ENCODE measurements at places on chromosomes 13 and 19.

DNA sequence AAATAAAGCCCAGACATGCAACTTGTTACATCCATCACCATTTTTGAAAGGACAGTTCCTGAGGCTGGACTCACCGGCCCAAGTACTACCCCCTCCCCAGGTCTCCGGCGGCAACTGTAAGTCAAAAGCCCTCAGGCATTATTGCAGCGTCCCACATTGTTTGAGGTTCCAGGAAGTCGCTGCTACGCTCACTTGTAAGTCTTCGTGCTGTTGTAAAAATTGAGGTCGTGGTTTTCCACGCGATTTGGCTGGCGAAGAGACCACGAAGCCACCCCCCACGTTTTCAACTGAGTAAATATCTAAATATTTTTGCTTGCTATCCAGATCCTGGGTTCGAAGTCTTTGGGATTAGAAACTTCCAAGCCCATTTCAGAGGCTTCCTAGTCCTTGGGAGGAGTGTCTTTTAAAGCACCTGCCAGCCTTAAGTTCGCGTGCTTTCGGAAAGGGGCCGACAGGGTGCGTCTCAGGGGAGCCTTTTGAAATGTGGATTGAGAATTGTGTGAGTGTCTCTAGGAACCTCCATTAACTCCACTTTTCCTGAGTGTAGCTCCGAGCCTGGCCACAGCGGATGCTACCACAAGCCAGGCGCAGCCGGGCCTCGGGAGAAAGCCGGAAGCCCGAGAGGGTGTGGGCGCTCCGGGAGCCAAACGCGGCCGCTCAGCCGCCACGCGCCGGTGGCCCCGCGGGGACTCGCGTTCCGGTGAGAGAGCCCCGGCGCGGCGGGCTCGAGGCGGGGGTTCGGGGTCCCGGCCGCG is 434 bp upstream of the FNDC3A start:
- DNase-seq = peak; percentile 38

GRCh38 chr19:13172346-13173138 is 22.3 kb downstream of the IER2 start:
- DNase-seq = peak; percentile 24

- no peak for DNase-seq
These were observed 1.4 kb upstream of the PRKD2 start for GRCh38 chr19:46718157-46718933.

DNA sequence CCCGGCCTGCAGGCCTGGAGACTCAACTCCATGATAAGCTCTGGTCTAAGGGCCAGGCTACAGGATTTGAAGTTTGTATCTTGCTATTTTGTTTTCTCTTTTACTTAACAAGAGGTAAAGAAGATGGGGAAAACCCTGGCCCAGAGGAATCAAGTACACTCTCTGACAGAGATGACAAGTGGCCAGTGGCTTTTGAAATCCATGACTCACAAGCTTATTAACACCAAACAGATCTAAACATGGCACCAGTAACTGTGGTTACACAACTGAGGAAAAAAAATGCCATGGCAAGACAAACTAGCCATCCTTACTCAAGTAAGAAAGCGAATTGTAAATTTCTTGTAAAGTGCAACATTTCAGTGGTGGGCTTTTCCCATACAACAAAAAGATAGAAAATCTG is 72.6 kb upstream of the SERTM1 start:
- no peak for DNase-seq

GRCh38 chr19:6047741-6048251 is 62.5 kb downstream of the RFX2 start:
- DNase-seq = peak; percentile 81

DNA sequence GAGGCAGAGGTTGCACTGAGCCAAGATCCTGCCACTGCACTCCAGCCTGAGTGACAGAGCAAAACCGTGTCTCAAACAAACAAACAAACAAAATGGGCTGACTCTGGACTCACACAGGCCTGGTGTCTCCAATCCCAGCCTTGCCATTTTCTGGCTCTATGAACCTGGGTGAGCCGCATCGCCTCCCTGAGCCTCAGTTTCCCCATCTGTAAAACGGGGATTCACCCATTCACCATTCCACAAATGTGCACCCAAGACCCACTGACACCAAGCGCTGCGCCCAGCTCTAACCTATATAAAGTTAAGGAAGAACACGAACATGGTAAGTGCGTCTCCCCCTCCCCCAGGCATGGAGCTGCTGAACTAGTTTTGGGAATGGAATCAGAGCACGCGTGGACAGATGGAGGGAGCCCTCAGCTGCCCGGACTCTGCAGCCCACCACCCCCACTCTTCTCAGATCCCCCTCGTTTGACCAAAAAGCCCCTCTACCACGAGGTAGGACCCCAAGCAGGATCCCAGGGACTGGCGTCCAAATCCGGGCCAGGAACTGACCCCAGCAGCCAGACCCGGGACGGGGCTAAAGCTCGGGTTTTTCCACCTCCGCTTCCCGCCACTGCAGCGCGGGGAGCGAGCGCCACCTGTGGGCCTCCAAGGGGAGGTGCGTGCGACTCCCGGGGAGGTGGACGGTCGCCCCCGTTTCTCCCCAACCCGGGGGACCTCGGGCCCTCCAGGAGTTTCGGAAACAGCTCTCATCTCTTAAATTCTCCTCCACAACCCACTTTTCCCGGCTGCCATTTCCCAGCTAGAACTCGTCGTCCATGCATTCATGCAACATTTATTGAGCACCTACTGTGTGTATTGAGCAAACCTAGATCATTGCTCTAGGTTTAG is 33.0 kb upstream of the ADGRE5 start:
- peak; percentile 94 for DNase-seq

GRCh38 chr13:111857846-111858560 is 208.9 kb upstream of the SOX1 start:
- DNase-seq = no peak

- DNase-seq = no peak
These were observed 16.0 kb downstream of the LSM4 start for GRCh38 chr19:18306888-18307260.

- no peak for DNase-seq
These were observed 40.6 kb downstream of the DCLK1 start for GRCh38 chr13:36090592-36090991.

DNA sequence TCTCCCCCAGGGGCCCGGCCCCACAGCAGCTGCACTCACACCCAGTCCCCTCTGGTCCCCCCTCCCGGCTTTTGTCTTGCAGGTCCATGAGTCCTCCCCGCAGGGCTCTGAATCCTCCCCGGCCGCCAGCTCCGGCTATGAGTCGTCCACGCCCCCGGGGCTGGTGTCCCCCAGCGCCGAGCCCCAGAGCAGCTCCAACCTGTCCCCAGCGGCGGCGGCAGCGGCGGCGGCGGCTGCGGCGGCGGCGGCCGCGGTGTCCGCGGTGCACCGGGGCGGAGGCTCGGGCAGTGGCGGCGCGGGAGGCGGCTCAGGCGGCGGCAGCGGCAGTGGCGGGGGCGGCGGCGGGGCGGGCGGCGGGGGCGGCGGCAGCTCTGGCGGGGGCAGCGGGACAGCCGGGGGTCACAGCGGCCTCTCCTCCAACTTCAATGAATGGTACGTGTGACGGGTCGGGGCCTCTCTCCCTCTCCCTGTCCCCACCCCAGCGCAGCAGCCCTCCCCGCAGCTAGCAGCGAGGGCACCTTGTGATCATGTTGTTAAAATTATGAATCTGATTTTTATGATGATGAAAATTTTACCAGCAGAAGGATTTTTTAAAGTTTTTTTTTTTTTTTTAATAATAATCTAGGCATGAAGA is 3.8 kb downstream of the ZIC2 start:
- no peak for DNase-seq

DNA sequence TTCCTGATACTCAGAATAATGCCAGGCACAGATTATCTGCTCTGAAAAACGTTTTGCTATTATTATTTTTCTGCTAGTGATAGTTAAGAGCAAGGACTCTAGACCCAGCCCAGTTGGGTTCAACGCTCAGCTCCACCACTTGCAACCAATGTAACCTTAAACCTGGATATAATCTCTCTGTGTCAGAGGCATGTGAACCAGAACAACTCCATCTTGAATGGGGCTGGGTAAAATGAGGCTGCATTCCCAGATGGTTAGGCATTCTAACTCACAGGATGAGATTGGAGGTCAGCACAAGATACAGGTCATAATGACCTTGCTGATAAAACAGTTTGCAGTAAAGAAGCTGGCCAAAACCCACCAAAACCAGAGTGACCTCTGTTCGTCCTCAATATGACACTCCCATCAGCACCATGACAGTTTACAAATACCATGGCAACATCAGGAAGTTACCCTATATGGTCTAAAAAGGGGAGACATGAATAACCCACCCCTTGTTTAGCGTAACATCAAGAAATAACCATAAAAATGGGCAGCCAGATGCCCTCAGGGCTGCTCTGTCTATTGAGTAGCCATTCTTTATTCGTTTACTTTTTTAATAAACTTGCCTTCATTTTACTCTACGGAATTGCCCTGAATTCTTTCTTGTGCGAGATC is 13.6 kb downstream of the FAM187B start:
- no peak for DNase-seq

DNA sequence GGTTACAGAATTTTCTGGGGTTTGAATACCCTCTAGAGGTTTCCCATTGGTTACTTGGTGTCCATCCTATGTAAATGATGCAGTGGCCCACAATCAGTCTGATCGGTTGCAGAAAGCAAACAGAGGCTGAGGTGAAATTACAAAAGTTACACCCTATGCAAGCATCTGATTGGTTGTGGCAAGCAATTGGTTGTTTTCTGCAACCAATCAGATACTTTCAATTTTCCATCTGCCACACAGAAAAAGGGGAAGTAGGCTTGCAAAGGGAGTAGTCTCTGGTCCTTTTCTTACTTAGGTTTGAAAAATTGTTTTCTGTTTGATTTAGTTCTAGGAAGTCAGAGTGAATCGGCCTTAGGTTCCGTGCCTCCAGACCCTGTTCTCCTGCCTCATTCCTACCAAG is 93.1 kb downstream of the WTIP start:
- DNase-seq = no peak

GRCh38 chr13:42878721-42879120 is 97.3 kb downstream of the FAM216B start:
- DNase-seq = no peak

GRCh38 chr13:100602493-100603111 is 14.0 kb upstream of the GGACT start:
- no peak for DNase-seq

DNA sequence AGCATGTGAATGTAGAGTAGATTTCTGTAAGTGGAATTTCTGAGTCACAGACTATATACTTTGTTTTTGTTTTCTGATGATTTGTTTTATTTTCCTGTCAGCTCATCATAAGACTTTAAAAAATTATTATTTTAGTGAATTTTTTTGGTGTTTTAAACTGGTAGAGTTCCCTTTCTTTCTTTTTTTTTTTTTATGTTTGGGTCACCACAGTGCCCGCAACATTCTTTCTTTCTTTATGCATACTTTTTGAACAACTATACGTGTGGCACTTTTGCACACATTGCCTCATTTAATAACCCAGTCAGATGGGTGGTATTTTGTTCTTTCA is 46.0 kb downstream of the WDFY2 start:
- DNase-seq = no peak

DNA sequence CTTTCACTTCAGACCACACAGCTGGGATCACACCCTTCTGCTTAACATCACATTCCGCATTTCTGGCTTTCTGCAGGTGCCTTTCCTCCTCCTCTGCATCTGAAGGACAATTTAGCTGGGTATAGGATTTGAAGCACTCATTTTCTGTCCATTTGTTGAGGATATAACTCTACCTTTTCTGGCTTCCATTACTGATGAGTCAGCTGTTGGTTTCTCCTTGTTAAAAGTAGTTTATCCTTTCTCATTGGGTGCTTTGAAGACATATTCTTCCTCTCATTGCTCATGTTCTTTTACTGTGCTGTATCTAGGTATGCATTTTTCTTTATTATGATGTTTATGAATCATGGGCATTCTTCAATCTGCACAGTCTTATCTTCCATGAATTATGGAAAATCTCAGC is 199.3 kb upstream of the SOX1 start:
- DNase-seq = no peak

DNA sequence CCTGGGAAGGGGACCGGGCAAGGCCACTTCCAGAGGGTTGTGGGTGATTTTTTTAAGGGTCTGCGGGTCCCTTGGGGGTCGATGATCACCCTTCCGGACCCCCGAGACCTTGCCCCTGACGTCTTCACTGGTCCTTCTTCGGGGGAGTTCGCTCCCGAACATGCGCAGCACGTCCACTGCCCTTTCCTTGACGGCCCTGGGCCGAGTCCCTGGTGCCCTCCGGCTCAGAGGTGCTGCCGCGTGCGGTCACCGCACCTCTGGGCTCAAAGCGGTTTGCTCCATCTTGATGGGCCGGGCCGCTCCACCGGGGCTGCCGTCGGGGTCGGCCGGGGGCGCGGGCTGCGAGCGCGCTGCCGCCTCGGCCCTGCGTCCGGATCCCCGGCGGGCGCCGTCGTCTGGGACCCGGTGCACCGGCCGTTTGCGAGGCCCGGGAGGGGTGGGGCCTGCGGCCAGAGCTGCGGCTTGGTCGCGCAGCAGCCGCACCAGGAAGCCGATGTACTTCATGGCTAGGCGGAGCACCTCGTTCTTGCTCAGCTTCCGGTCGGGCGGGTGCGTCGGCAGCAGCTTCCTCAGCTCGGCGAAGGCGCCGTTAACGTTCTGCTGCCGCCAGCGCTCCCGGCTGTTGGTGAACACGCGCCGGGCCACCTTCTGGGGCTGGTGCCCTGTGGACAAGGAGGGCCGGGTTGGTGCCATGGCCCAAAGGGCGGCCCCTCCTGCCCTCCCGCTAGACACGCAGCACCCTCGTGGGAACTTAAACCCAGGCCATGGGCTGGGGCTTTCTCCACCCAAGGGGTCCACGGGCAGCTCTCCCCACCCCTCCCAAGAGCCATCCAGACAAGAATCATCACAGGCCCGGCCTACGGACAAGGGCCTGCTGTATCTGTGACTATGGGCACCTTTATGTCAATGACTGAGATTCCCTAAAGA is 3.3 kb downstream of the LYL1 start:
- no peak for DNase-seq

GRCh38 chr13:101258071-101258470 is 158.2 kb downstream of the NALCN start:
- peak; percentile 42 for DNase-seq

DNA sequence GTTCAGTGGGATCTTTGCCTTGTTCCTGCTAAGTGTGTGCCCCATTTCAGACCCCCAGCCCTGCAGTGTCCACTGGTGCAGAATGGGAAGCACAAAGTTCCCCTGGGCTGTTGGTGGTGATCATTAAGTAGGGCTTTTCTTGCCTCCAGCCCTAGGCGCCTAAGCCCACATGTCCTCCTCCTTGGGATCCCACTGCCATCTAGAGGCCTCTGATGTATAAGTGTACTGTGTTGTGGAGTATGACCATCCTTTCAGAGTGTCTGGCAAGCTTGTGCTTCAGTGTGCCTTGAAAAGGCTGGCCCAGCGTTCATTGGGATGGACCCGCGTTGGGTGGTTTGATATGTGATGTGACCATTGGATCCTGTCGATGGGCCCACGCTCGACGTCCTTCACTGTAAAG is 71.2 kb downstream of the WASF3 start:
- no peak for DNase-seq

Data from iPS-NIHi11 (cell line).